ENCODE measurements at places on chromosomes 7 and 10. TPM values are rescaled to one million over a fixed set of nuclear protein-coding genes. Genes with fewer than 3 reads are reported as not detected.

The C10orf90 gene
- 1.7 TPM for total RNA-seq

The HOXA11 gene
- total RNA-seq, result 2.2 TPM

The STAG3 gene
- total RNA-seq, result 2.3 TPM

The GIMAP4 gene
- total RNA-seq, result 21.5 TPM

The GNGT1 gene
- total RNA-seq, result not detected

The MPP7 gene
- 3.9 TPM for total RNA-seq

The VKORC1L1 gene
- total RNA-seq, result 34.7 TPM

The ZNF425 gene
- total RNA-seq, result 5.7 TPM

The CCM2 gene
- 25.8 TPM for total RNA-seq

The ADGRA1 gene
- 3.4 TPM for total RNA-seq

The LAMB4 gene
- 0.50 TPM for total RNA-seq

The AEBP1 gene
- total RNA-seq, result 102 TPM

The PRKG1 gene
- total RNA-seq, result 18.8 TPM

The MACC1 gene
- total RNA-seq, result 0.20 TPM

The FFAR4 gene
- 0.06 TPM for total RNA-seq

The TMEM225B gene
- total RNA-seq, result 0.20 TPM

The SMO gene
- total RNA-seq, result 49.0 TPM

The MOGAT3 gene
- not detected for total RNA-seq

The DGKB gene
- 13.6 TPM for total RNA-seq

The AS3MT gene
- total RNA-seq, result 10.7 TPM

The LSM5 gene
- 29.7 TPM for total RNA-seq

The SAMD9L gene
- 16.6 TPM for total RNA-seq

The WNT16 gene
- total RNA-seq, result 5.0 TPM

The HECW1 gene
- 23.5 TPM for total RNA-seq

The AKR1C4 gene
- total RNA-seq, result not detected

The KEL gene
- 3.4 TPM for total RNA-seq

The CCL26 gene
- 1.4 TPM for total RNA-seq

The BLOC1S2 gene
- 80.4 TPM for total RNA-seq

The VPS37D gene
- total RNA-seq, result 13.6 TPM

The MRC1 gene
- total RNA-seq, result 13.0 TPM

The GARIN1A gene
- 0.50 TPM for total RNA-seq

The CLDN3 gene
- not detected for total RNA-seq

The PIP gene
- total RNA-seq, result not detected

The TMEM229A gene
- total RNA-seq, result 2.1 TPM

The FAM24B gene
- total RNA-seq, result 4.9 TPM

The NYAP1 gene
- total RNA-seq, result 12.6 TPM

The NUTM2E gene
- 0.88 TPM for total RNA-seq

The CLCN1 gene
- total RNA-seq, result 0.28 TPM

The SLC13A4 gene
- total RNA-seq, result 50.2 TPM

The SPDYE8 gene
- not detected for total RNA-seq

The BAMBI gene
- 15.0 TPM for total RNA-seq

The DPP6 gene
- total RNA-seq, result 36.3 TPM

The SRI gene
- 172 TPM for total RNA-seq
